Amniotic stem cell (primary cell): ENCODE measurements at places on chromosomes 4 and X.

DNA sequence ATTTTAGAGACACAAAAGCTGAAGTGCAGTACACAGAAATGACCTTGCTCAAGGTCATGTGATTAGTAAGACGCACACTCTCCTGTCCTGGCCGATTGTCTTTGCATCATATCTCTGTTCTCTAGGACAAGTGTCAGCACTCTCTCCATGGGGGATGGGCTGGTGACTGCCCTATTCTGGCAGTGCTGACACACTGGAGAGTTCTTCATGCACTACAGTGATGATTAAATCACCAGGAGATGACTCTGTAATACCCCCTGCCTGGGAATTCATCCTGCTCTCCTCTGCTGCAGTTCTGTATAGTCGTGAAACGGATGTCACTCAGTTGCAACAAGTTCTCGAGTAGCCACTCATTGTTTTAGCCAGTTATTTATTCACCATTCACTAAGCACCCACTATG, 5.3 kb upstream of the SHISA3 start:
- no peak for DNase-seq

- no peak for DNase-seq
Observed at GRCh38 chrX:1242891-1243402, 25.7 kb upstream of the CSF2RA start.

DNA sequence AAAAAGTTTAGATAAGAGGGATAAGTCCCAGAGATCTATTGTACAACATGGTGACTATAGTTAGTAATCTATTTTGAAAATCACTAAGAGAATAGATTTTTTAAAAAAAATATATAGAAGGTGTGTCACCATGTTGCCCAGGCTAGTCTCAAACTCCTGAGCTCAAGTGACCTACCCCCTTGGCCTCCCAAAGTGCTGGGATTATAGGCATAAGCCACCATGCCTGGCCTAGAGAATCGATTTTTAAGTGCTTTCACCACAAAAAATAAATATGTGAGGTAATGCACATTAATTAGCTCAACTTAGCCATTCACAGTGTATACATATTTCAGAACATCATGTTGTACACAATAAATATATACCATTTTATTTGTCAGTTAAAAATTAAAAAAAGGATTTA, 56.7 kb upstream of the TBC1D9 start:
- DNase-seq = no peak

GRCh38 chrX:123049071-123049625, 134.9 kb upstream of the GRIA3 start:
- no peak for DNase-seq

GRCh38 chrX:48933757-48934156, 14.9 kb upstream of the PIM2 start:
- DNase-seq = no peak

DNA sequence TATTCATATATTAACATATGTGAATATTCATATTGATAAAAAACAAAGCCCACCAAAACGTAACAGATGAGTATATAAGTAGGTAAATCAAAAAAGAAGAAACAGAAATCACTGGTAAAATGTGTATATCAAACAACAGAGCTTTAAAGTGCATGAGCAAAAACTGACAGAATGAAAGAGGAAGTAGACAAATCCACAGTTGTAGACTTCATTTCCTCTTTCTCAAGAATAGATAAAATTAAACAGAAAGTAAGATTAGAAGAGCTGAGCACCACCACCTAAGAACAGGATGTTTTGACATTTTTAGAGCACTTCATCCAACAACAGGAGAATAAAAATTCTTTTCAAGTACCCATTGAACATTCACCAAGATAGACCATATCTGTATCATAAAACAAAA, 64.6 kb downstream of the CNKSR2 start:
- no peak for DNase-seq

DNA sequence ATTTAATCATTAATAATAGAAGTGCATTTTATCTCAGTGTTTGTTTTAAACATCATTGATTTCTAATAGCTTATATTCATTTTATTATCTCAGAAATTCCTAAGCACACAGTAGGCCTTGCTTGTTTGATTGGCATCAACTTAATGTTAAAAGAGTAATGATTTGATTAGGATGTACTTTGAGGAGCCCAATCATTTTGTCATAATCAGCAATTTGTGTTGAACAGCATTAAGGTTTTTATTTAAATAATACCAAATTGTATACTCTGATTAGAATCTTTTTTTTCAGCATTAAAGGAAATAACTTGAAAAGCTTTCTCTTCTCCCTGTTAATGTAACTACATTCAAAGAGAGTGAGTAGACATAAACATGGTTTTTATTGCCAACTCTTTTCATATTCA, 2262.0 kb upstream of the TENM3 start:
- no peak for DNase-seq

GRCh38 chrX:11750046-11750445, 8.0 kb upstream of the MSL3 start:
- no peak for DNase-seq

- DNase-seq = no peak
Observed at GRCh38 chrX:23548164-23548563, 119.1 kb upstream of the PRDX4 start.

GRCh38 chr4:157290622-157291021, 70.1 kb downstream of the GRIA2 start:
- DNase-seq = no peak

DNA sequence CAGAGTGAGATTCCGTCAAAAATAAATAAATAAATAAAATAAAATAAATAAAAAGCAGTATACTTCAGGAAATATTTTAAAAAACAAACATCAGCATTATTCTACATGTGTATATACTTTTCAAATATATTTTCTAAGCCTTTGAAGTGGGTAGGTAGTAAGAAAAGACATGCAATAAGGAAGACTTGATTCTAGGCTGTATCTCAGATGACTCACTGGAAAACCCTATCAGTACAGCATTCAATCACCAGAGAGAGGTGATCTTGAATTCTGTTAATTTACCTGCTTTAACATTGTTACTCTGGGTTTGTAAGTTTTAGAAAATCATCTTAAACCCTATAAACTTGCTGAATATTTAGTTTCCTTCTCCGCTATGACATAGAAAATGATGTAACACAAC, 106.6 kb upstream of the NAP1L5 start:
- no peak for DNase-seq

GRCh38 chrX:46444011-46444410, 101.2 kb downstream of the ZNF674 start:
- peak; percentile 15 for DNase-seq
